ENCODE measurements at places on chromosomes 6 and 20.

DNA sequence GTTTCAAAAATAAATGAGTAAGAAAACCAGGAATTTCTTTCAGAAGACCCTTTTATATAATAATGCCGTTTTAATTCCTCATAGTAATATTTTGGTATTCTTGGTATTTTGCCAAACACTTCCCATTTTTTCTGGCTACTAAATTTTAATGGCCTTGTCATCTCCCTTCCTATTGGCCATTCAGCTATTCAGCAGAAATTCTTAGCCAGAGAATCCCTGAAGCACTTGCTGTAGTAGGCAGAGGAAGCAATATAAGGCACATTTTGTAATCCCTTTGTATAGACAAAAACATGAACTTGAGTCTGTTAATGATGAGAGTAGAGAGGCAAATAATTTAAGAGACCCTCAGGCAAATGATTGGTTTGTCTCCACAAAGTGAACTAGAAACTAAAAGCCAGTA is 118.4 kb upstream of the LAMP5 start:
- DNase-seq: no peak

GRCh38 chr20:46040902-46041535 is 12.0 kb downstream of the SLC12A5 start:
- no peak for DNase-seq

DNA sequence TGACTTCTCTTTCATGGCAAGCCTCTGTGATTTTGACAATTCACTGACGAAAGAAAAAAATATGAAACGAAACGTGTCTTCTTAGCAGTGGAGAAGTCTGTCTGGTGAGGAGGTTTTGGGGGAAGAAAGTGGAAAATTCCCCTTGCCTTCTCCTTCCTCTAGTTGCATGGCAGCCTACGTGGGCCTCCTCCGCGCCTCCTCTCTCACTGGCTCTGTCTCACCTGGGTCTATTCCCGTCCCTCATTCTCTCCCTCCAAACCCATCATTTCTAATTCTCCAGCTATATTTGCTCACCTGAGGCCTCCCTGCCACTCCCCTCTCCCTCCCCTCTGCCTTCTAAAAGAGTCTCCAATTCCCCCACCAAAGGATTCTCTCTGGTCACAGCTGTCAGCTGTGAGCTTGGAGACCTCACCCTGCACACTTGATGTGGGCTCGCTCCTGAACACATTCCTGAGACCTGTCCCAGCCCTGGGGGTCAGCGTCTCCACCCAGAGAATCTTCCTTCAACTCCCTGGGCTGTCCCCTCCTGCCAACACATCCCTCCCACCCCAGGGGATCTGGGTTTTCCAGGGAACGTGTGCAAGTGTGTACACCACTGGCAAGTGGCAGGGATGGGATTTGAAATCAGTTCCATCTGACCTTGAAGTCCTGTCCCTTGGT is 159.6 kb upstream of the PMEPA1 start:
- no peak for DNase-seq

DNA sequence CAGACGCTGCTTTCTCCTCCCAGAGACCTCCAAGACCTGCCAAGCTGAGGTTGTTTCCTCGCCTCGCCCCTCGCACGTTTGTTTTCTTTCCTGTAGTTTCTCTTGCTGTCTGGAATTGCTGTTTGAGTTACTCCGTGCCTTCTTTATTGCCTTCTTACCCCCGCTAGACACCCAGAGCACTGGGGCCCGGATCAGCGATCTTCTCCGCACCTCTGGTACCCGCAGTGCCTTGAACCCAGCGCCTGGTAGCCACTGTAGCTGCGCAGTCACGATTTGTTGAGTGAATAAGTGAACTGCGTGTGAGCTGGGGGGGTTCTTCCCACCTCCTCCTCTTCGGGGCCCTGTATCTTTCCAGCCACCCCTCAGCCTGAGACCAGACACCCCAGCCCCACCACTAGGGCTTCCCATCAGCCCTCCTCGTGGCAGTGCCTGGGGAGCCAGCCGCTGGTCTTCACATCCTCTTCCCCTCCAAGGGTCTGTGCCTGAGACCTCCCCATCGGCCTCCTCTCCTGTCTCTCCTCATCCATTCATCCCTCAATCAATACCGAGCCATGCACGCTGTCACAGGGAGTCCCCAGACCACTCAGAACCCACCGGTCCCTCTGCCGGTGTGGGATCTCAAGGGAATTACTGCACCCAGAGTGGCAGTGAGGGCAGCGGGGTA is 849 bp upstream of the BMP7 start:
- DNase-seq: no peak

GRCh38 chr20:4725263-4725550 is 3.5 kb downstream of the PRND start:
- DNase-seq: no peak

- DNase-seq: no peak
Observed at GRCh38 chr6:43226192-43226851, 3.0 kb downstream of the DNPH1 start.

GRCh38 chr6:101393829-101394251 is 332 bp downstream of the GRIK2 start:
- DNase-seq: no peak

- DNase-seq: no peak
Observed at GRCh38 chr20:49749625-49750024, 35.9 kb upstream of the B4GALT5 start.

DNA sequence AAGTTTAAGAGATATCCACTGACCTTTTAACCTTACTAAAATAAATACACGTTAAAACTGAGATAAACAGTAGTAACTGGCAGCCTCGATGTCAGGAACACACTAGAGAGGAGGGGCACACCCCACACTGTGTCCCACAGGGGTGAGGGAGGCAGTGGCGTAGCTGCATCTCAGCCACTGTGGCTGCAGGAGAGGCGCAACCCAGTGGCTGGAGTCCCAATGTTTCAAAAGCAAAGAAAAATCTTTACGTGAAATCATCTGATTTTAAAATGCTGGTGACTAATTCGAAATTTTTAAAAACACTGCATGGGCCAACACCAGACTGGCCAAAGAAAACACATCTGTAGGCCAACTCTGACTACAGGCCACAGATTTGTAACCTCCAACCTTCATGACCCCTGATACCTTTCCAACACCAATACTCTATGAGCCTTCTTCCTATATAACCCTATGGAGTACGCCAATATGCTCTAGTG is 54.7 kb downstream of the TRAM2 start:
- no peak for DNase-seq
